ENCODE measurements at places on chromosomes 4 and X.

DNA sequence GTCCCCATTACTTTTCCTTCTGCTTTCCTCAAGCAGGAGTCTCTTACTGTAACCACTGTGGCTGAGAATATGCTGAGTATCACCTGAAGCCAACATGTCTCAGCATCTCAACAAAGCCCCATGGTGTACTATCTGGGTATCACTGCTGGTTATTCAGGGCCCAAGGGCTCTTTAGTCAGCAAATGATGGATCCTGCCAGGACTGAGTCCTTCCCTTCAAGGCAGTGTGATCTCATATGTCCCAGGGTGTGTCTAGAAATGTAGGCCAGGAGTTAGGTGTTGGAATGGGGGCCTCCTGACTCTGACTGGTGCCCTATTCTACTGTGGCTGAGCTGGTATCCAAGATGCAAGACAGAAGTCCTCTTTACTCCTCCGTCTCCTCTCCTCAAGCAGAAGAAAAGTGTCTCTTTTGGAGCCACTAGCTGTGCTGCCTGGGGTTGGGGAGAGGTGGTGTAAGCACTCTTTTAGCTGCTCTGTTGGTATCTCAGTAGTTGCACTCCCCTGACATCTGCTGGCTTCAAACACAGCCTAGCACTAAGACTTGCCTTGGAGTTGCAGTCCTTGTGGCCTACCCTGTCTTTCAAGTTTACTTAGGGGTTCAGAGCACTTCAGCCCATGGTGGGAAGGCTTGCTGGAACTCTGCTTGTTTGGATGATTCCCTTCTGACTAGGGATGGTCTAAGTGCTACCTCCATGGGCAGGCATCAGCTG, 28.6 kb downstream of the OCIAD2 start:
- DNase-seq = no peak

- no peak for DNase-seq
Observed at GRCh38 chr4:153064571-153064970, 128.4 kb downstream of the FHDC1 start.

GRCh38 chrX:2933125-2933900, 4.2 kb upstream of the ARSD start:
- DNase-seq = peak; percentile 21

- no peak for DNase-seq
Observed at GRCh38 chr4:25654031-25654970, 1.4 kb upstream of the SLC34A2 start.

DNA sequence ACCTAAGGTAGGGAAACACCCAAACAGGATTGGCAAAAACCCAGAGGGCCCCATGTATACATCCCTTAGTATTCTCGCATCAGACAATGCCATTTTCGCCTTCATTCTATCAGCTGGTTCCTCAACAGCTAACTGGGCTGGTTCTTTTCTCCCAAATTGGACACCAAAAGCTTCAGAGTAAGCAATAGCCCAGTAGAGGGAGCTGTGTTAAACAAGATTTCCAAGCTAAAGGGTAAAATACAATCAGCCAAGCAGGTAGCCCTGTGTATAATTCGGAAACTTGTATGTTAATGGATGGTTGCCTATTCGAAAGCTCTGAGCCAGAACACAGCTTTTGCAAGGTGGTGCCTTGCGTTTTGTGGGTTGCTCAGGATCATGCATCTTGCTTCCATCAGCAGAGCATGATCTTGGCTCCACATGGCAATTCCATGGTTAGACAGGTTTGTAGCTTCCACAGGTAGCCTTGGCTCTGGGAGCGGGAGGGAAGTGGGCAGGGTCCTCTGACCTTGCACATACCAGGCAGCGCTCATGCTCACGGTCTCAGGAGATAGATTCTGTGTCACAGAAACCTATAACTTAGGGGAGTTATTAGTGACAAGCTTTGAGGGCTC, 115.2 kb upstream of the LNX1 start:
- DNase-seq = peak; percentile 61
